NCI-H510A treated with DMSO at 0.1 percent for 48 hours (cell line): ENCODE measurements at places on chromosomes 4 and X.

GRCh38 chrX:150790021-150790420 is 96.8 kb downstream of the MTMR1 start:
- DNase-seq = no peak

- DNase-seq = no peak
Measured at GRCh38 chr4:106426069-106426468, 57.5 kb upstream of the GIMD1 start.

GRCh38 chrX:85977218-85977617 is 70.1 kb downstream of the CHM start:
- no peak for DNase-seq

GRCh38 chr4:61298178-61298740 is 98.1 kb downstream of the ADGRL3 start:
- no peak for DNase-seq

DNA sequence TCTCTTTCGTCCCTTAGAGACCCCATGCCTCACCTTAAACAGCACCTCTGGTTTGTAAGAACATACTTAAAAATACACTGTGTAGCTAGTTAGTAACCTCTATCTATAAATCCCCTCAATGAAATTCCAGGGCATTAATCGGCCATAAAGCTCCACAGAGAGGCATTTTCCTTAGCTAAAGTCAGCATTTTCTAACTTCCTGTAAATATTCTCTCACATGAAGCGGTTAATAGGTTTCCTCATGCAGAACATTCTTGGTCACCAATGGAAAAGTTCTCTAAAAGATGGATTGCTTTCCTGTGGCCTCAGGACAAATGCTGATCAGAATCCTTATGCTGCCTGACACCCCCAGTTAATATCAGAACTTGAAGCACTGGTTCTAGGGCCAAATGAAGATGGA is 248.6 kb upstream of the BOD1L1 start:
- DNase-seq = no peak

- DNase-seq = no peak
Measured at GRCh38 chr4:161457311-161457710, 706.5 kb downstream of the FSTL5 start.

DNA sequence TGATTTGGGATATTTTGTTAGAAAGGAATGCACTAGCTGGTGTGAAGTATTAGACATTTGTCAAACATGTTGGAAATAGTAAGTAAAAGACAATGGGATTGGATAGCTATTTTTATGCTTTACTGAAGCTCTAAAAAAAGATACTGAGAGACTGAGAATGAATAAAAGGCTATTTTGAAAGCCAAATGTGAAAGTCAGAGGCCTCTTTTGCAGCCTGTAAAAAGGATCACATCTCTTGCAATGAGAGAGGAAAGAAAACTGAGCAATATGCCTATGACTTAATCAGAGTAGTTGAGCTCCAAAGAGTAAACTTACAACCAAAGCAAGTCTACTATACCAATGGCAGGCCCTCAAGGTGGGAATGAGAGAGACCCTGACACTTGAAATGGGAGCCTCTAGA is 212.6 kb upstream of the LCORL start:
- no peak for DNase-seq

GRCh38 chr4:120018786-120019185 is 47.9 kb downstream of the MAD2L1 start:
- DNase-seq = no peak

GRCh38 chrX:8684201-8684965 is 47.6 kb downstream of the ANOS1 start:
- no peak for DNase-seq

GRCh38 chrX:41785685-41786084 is 61.7 kb downstream of the GPR82 start:
- DNase-seq = no peak

DNA sequence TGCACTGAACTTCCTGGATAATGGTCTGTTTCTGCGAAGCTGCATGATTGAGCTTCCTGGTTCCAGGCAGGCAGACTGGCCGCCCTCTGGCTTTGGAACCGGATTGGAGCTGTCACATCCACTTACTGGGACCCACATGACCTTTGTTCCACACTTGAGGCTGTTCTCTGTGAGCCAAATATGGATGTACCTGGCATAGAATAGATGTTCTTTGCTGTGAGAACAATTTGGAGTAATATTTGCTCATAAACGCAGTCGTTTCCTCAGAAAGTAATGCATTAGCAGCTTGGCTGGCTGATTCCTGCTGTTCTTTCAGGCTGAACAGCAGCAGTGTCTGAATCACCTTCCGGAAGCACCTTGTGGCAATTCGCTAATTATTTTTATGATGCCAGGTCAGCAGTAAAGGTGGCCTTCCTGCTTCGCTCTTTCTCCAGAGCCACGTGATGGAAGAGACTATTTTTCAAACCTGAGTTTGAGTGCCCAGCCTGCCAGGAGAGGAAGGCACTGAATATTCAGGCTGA is 78.1 kb upstream of the BOD1L1 start:
- DNase-seq = no peak

GRCh38 chr4:186946682-186947294 is 223.1 kb upstream of the FAT1 start:
- DNase-seq = peak; percentile 11

GRCh38 chrX:70476934-70477733 is 32.5 kb downstream of the DLG3 start:
- DNase-seq = peak; percentile 17

- no peak for DNase-seq
Measured at GRCh38 chr4:80294206-80294605, 27.7 kb downstream of the FGF5 start.

GRCh38 chr4:37431417-37431743 is 186.8 kb downstream of the NWD2 start:
- no peak for DNase-seq

DNA sequence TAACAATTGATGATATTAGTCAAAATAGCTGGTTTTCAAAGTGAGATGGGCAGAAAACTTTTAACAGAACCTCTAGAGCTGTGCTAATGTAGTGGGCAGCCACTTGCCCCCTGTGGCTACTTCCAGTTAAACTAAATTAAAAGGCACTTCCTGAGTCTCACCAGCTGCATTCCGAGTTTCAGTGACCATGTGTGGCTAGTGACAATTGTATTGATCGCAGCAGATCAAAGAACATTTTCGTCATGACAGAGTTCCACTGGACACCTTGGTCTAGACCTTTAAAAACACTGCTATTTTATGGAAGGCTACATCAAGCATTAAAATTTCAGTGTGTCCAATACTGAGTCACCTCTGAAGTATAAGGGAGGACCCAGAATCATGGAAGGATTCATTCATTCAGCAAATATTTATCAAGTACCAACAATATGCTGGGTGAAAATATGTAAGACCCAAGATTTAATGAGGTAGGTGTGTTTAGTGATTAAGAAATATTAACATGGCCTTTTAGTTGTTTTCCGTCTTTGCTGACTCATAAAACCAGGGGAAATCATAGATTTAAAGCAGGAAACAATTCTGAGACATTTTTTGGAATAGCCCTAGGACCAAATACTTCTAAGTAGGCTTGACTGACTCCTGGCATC is 5.1 kb upstream of the FAT1 start:
- DNase-seq = no peak

- DNase-seq = no peak
Measured at GRCh38 chr4:65069177-65069576, 601.1 kb downstream of the EPHA5 start.

DNA sequence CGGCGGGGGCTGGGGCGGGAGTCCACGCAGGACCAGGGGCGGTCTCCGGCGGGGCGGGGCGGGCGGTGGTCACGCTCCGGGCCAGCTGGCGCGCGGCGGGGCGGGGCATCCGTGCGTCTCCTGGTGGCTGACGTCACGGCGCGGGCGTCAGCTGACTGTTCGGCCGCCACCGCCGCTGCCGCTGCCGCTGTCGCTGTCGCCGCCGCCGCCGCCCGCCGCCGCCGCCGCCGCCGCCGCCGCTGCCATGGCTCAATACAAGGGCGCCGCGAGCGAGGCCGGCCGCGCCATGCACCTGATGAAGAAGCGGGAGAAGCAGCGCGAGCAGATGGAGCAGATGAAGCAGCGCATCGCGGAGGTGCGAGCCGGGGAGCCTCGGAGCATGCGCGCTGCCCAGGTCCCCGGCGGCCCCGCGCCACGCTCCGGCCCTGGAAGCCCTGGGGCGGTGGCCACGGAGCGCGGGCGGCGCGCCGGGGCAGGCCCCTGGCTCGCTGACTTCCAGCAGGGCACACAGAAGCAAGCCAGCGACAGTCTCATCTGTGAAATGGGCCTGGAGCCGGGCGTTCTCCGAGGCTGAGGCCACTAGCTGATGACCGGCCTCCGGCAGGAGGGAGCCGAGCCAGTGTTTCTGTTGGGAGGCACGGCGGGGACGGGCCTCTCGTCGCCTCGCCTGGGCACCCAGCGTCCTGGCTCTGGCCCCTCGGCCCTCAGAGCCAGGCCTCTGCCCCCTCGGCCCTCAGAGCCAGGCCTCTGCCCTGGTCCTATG is at the start of gene FAM50A:
Gene FAM50A, plus strand, starts transcription at position 150 of the 763 bp plus-strand sequence. Its CDS starts 95 bp downstream, at position 245.
- DNase-seq = peak; percentile 61

DNA sequence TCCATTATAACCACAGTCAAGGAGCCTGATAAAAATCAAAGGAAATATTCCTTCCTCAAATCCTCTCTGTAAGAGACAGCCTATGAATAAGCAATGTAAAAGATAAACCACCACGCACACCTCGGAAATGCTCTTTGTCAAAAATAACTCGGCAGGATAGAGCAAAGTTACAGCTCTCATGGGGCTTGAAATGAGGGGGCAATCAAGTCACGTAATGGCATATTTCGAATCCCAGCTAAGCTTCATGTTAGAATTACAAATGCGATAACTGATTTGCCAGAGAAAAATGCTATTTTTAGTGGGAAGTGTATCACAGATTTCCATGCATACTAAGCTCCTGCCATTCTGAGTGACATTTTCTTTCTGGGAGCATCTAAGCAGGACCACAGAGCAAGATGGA is 49.4 kb downstream of the EVC2 start:
- no peak for DNase-seq

DNA sequence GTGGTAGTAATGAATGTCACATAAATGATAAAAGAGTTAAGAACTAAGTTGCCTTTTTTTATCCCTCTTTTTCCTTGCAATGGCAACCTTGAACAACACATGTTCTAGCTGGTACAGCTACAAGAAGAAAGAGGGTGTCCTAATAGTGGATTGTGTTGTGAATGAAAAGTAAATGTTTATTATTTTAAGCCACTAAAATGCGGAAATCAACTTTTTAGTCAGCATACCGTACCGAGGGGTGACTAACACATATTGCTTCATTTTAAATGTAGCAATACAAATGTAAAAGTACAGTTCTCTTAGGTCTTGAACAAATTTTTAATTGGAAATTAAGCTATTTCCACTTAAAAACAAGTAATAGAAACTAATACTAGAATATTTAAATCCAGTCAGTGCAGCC is 17.7 kb upstream of the AP1AR start:
- no peak for DNase-seq

- DNase-seq = no peak
Measured at GRCh38 chrX:58044130-58044529, 133.9 kb upstream of the ZXDA start.

- no peak for DNase-seq
Measured at GRCh38 chr4:108056418-108056817, 66.7 kb downstream of the HADH start.

DNA sequence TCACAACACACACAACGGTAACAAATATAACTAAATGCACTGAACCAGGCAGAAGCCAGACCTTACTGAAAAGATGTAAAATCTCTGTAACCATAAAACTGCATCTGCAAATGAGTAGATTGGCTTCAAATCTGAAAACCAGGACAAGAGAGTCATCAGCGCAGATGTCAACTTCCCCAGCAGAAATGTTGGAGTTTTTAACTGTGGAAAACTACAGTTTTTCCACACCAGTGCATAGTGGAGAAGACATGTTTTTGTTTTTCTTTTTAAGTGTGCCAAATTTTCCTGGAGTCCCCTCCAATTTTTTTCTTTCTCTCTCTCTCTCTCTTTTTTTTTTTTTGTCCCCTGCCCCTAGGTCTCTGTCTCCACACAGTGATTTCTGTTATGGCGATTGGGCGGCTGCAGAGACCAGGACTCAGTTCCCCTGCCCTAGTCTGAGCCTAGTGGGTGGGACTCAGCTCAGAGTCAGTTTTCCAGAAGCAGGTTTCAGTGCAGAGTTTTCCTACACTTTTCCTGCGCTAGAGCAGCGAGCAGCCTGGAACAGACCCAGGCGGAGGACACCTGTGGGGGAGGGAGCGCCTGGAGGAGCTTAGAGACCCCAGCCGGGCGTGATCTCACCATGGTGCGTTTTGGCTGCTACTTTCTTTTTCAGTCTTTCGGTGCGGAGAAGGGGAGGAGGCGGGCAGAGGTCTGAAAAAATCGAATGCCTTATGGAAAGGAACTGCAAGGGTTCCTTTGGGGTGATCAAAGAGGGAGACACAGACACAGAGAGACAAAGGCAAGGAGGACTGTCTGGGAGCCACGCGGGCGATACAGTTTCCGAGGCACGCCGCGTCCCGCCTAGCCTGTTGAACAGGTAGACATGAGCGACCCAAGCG is at the start of gene GUCY1A1:
Gene GUCY1A1, plus strand, starts transcription at position 505 of the 878 bp plus-strand sequence. CDS start 30,020 bp downstream, outside the sequence.
- DNase-seq = peak; percentile 37

DNA sequence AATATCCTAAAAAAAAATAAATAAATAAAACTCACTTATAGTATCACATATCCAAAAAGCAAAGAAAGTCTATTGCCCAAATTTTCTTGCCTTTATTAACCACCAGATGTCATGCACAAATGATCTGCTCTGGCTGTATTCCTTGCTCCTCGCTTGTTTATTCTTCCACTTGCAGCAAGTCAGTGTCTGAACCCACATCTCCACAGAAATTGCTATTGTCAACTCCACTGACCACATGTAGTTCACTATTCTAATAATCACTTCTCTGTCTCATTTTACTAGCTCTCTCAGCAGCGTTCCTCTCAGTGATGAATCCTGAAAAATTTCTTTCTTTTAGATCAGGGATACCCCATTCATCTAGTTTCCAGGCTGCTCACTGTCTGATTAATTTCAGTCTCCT is 29.3 kb upstream of the CXXC4 start:
- DNase-seq = no peak

DNA sequence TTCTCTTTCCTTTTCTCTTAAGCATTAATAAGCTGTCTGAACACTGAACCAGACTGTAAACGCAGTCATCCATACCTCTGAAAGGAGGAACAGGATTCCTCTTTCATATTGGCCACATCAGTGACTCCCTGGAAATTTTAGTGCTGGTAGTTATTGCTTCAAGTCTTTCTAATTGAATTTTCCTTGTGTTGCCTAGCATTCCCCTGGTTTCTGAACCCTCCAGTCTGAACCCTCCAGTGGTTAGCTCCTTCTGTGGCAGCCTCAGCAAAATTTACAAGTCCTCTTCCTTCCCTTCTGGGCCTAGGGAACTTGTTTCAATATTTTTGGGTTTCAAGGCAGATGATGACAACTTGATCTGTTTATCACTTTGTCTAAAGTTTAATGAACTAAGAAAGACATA is 7.9 kb downstream of the SPARCL1 start:
- no peak for DNase-seq

DNA sequence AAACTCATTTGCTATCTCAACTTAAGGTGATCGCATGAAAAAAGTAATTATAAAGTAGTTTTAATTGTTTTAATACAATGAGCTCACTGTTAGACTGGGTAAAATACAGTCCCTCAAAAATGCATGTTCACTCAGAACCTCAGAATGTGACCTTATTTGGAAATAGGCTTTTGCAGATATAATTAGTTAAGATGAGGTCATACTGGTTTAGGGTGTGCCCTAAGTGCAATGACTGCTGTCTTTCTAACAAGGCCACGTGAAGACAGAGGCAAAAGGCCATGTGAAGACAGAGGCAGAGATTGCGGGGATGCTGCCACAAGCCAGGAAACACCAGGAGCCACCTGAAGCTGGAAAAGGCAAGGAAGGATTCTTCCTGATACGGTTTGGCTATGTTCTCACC is 262.1 kb downstream of the NKX6-1 start:
- DNase-seq = no peak

- DNase-seq = no peak
Measured at GRCh38 chrX:16953606-16954211, 7.3 kb downstream of the REPS2 start.

GRCh38 chrX:154409222-154409871 is at the start of gene DNASE1L1:
Gene DNASE1L1, minus strand, starts transcription at chrX:154409254. Its CDS starts 3,686 bp downstream, at chrX:154405568.
- no peak for DNase-seq
